Mesangial cell (primary cell): ENCODE measurements at places on chromosomes 2 and 18. TPM values are rescaled to one million over a fixed set of nuclear protein-coding genes. Genes with fewer than 3 reads are reported as not detected.

Gene ALLC
- total RNA-seq: not detected in 2 replicates

Gene DYNAP
- total RNA-seq: not detected in 2 replicates

Gene UGT1A5
- total RNA-seq: not detected in 2 replicates

Gene RBM44
- total RNA-seq: 0.49 and 0.51 TPM in 2 replicates

Gene RNF125
- 0.33 and 1.8 TPM in 2 replicates for total RNA-seq

Gene TBR1
- not detected in 2 replicates for total RNA-seq

Gene FAM110C
- total RNA-seq: 0.33 and 2.9 TPM in 2 replicates

Gene WDSUB1
- 2.1 and 4.2 TPM in 2 replicates for total RNA-seq

Gene GATA6
- 20.7 and 26.0 TPM in 2 replicates for total RNA-seq

Gene SLC5A7
- total RNA-seq: not detected in 2 replicates

Gene TNFAIP6
- total RNA-seq: 0.38 and 1.1 TPM in 2 replicates

Gene CD207
- not detected in 2 replicates for total RNA-seq

Gene PLGLB2
- not detected in 2 replicates for total RNA-seq

Gene UGT1A3
- not detected in 2 replicates for total RNA-seq

Gene AGXT
- total RNA-seq: not detected in 2 replicates

Gene ERICH2
- total RNA-seq: not detected in 2 replicates

Gene IGFBP2
- 541 and 588 TPM in 2 replicates for total RNA-seq

Gene WNT10A
- 1.1 and 10.5 TPM in 2 replicates for total RNA-seq

Gene TCF23
- not detected in 2 replicates for total RNA-seq

Gene FRZB
- under 0.01 and 0.38 TPM in 2 replicates for total RNA-seq

Gene LANCL1
- total RNA-seq: 20.5 and 36.8 TPM in 2 replicates

Gene LBX2
- total RNA-seq: 1.5 and 6.7 TPM in 2 replicates

Gene TSPYL6
- total RNA-seq: not detected in 2 replicates

Gene MSTN
- not detected in 2 replicates for total RNA-seq

Gene TOGARAM2
- total RNA-seq: not detected in 2 replicates

Gene ADRA2B
- total RNA-seq: not detected in 2 replicates

Gene NCOA1
- total RNA-seq: 4.2 and 9.1 TPM in 2 replicates

Gene MYL12B
- total RNA-seq: 366 and 426 TPM in 2 replicates

Gene ABHD3
- 5.1 and 8.5 TPM in 2 replicates for total RNA-seq

Gene PLEKHB2
- total RNA-seq: 69.2 and 75.6 TPM in 2 replicates

Gene CYP27C1
- 2.0 TPM in 2 replicates for total RNA-seq

Gene LRRC30
- total RNA-seq: not detected in 2 replicates

Gene RGPD8
- total RNA-seq: 1.1 and 2.8 TPM in 2 replicates

Gene HRH4
- total RNA-seq: not detected in 2 replicates

Gene BIN1
- 146 and 222 TPM in 2 replicates for total RNA-seq

Gene NT5DC4
- total RNA-seq: not detected in 2 replicates

Gene PTPRN
- 0.49 and 0.63 TPM in 2 replicates for total RNA-seq

Gene RAPH1
- total RNA-seq: 6.7 and 8.8 TPM in 2 replicates

Gene SAG
- total RNA-seq: not detected in 2 replicates

Gene GPR39
- total RNA-seq: 4.7 and 6.0 TPM in 2 replicates

Gene PARD6G
- total RNA-seq: 3.7 and 5.3 TPM in 2 replicates

Gene RGPD4
- not detected in 2 replicates for total RNA-seq

Gene ODC1
- total RNA-seq: 196 and 249 TPM in 2 replicates

Gene ACTG2
- total RNA-seq: 1.8 and 8.6 TPM in 2 replicates

Gene DRC1
- total RNA-seq: not detected in 2 replicates

Gene IL36A
- not detected in 2 replicates for total RNA-seq

Gene MALL
- 58.3 and 88.0 TPM in 2 replicates for total RNA-seq

Gene SPP2
- total RNA-seq: not detected in 2 replicates

Gene SDC1
- 65.5 and 86.7 TPM in 2 replicates for total RNA-seq

Gene SERPINB11
- total RNA-seq: not detected in 2 replicates

Gene RPL31
- 701 and 738 TPM in 2 replicates for total RNA-seq
